ENCODE measurements at places on chromosomes 2 and 18.

GRCh38 chr2:95069465-95069864 lies 44.0 kb downstream of the MAL start:
- DNase-seq: no peak

DNA sequence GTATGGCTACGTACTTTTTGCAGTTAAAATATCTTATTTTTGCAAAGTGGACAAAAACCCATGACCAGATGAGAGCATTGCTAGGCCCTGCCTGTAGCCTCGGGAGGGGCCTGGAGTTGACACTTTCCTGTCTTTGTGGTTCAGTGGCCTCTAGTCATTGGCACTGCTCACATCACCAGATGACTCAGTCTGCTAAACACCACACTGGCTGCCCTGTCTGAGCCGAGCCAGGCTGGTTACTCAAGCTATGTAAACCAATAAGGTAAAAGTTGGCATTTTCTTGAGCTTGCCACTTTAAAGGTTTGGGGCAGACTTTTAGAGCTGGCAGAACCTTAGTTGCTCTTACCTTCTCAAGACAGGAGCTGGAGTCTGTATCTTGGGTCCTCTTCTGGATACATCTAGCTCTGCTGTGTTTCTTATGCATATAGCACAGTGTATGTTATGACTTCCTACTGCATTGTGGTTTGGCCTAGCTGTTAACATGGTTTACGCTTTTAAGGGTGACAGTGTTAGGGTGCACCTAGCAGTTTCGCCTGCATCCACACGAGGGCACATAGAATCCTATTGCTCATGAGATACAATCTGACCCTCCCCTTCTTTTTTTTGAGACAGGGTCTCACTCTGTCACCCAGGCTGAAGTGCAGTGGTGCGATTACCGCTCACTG lies 76.4 kb downstream of the AP1S3 start:
- no peak for DNase-seq

- DNase-seq: no peak
Observed at GRCh38 chr2:161077367-161078210, 82.6 kb upstream of the TANK start.

GRCh38 chr2:58070765-58071164 lies 24.2 kb downstream of the VRK2 start:
- DNase-seq: no peak

Data from mesothelial cell of epicardium (in vitro differentiated cells).